ENCODE measurements at places on chromosomes 11 and 22.

GRCh38 chr11:6393989-6394670 is 3.9 kb downstream of the SMPD1 start:
- no peak for DNase-seq

DNA sequence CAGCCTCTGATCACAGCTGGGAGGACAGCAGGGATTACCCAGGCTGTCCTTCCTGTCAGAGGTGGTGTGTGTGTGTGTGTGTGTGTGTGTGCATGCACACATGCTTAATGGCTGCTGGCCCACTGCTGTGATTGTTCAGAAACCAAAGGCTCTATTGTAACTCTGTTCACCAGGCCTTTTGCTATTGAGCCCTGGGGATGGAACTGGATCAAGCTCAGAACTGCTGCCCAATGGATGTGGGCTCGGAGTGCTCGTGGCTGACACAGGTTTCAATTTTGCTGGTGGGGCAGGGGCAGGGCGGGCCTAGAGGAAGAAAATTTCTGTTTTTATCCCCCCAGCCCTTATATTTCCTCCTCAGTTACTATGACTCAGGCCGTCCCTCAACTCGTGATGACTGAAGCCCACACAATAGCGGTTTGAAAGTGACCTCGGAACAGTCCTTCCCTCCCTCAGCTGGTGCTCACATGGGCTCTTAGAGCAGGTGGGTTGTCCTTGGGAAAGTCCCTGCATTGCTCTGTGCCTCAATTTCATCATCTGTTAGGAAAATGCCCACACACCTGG is 359.3 kb downstream of the TENM4 start:
- no peak for DNase-seq

- DNase-seq = no peak
Measured at GRCh38 chr11:44531116-44531504, 34.4 kb upstream of the CD82 start.

DNA sequence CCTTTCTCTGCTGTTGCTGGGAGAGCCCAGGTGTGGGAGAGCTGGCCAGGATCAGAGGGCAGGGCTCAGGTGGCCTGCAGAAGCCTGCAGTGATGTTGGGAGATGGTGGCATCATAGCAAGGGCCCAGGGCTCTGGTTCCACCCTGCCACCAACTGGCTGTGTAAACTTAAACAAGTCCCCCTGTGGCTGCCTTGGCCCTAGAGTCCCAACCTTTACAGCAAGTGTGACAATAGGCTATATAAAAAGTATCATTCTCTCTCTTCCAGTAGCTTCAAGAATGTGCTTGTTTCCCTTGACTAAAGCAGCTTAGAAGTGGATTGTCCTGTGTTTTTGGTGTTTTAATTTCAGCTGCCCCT is 201.8 kb upstream of the E2F8 start:
- DNase-seq = no peak

- DNase-seq = no peak
Measured at GRCh38 chr11:10638316-10638925, 55.1 kb downstream of the IRAG1 start.

- DNase-seq = no peak
Measured at GRCh38 chr11:107856981-107857517, 1.5 kb downstream of the SLC35F2 start.

GRCh38 chr11:67561971-67562619 is 21.5 kb upstream of the GSTP1 start:
- DNase-seq = no peak

DNA sequence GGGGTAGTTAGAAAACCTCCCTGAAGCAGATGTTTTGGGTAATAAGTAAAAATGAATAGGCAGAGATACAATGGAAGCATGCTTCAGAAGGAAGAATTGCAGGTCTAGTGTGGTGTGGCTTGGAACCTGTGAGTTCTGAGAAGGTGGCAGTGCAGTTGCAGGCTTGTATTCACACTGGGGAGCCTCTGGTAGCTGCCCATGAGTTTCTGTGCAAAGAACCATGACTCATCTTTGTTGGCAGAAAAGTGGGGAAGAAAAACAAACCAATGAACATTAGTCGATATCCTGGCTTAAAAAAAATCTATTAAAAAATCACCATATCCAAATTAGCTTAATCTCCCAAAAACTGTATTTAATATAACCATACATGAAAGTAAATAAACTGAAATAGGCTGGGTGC is 232.6 kb downstream of the FAT3 start:
- no peak for DNase-seq

GRCh38 chr22:38172832-38173640 is 8.6 kb downstream of the PLA2G6 start:
- peak; percentile 84 for DNase-seq

GRCh38 chr11:70064726-70065317 is 13.3 kb upstream of the ANO1 start:
- DNase-seq = no peak

DNA sequence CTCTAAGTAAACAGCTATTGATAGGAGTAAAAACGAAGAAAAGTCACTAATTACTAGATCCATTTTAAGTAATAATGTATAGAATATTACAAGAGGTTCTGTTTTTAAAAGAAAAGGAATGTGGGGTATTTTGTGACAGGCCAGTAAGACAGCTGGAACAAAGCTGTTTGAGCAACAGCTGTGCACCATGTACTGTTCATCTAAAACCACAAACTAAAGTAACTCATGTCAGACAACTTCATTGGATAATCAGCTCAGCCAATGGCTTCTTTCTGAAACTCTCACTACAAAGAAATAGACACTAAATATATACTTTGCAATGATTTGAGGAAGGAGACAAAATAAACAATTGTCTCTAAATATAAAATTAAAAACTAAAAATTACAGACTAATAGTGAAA is 16.1 kb downstream of the RRAS2 start:
- DNase-seq = no peak

- no peak for DNase-seq
Measured at GRCh38 chr11:75344761-75345454, 6.6 kb downstream of the ARRB1 start.

DNA sequence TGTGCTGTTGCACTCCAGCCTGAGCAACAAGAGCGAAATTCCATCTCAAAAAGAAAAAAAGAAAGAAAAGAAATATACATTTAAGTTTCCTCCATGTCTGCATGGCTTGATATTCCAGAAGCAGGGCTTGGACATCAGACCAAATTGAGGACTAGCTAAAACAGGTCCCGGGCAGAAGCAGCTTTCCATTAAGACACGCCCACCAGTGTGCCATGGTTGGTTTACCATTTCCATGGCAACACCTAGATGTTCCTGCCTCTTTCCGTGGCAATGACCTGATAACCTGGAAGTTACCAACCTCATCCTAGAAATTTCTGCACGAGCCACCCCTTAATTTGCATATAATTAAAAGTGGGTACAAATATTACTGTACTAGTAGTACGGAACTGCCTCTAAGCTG is 111.3 kb downstream of the NAT10 start:
- DNase-seq = no peak

DNA sequence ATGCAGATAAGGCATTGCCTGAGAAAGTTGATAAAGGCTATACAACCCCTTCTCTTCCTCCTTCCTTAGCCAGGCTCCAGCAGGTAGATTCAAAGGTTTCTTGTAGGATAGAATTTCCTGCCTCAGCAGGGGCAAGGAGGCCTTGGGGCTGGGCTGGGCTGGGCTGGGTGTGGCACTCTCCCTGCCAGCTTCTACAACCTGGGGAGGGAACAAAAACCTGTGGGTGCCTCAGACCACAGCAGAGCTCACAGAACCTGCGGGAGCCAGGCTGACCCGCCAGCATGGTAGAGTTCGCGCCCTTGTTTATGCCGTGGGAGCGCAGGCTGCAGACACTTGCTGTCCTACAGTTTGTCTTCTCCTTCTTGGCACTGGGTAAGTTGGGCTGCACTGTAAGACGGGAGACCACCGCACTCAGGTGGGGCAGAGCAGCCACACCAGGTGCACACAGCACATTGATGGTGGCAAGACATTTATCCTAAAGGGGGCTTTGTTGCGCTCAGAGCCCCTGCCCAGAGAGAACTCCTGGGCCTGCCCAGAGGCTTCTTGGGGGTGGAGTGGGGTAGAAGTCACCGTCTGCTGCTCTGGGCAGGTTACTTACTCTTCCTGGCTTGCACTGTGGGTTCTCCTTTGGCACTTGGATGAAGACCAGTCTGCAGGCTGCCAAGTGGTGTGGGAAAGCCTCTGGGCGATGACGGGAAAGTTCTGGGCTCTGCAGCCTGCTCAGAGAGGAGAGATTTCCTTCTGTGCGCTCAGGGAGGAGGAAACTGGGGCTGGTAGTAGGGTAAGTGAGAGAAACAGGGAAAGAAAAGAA is at the start of gene MOGAT2:
TSS of gene MOGAT2 (plus strand) at position 231 of the 811 bp plus-strand sequence. CDS start at position 282, 51 bp downstream.
- DNase-seq = no peak

GRCh38 chr11:59273373-59273841 is 60.7 kb upstream of the MPEG1 start:
- DNase-seq = peak; percentile 79

GRCh38 chr22:27930331-27931060 is 11.4 kb upstream of the PITPNB start:
- DNase-seq = no peak

GRCh38 chr22:44456661-44457412 is 41.2 kb downstream of the RTL6 start:
- no peak for DNase-seq

GRCh38 chr11:1667906-1668305 is 29.1 kb upstream of the KRTAP5-6 start:
- no peak for DNase-seq

Measured in DMS153 (cell line).